NCI-H1048 (cell line): ENCODE measurements at places on chromosomes 12 and 14.

GRCh38 chr14:57883061-57883460, 17.2 kb upstream of the SLC35F4 start:
- DNase-seq, result no peak

DNA sequence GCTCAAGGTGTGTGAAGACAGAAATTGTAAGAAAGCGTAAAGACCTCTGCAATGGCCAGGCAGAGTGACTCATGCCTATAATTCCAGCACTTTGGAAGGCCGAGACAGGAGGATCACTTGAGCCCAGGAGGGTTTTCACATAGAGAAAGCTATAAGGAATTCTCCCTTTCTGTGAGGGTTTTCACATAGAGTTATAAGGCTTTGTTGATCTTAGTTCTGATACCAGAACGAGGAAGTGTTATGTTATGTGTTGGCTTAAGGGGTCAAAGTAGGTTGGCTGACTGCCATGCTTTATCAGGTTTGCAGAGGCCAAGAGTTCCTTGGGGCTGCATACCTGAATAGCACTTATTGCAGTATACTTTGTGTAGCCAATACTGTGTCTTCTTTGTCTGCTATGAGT, 139.1 kb downstream of the ERC1 start:
- DNase-seq, result no peak

DNA sequence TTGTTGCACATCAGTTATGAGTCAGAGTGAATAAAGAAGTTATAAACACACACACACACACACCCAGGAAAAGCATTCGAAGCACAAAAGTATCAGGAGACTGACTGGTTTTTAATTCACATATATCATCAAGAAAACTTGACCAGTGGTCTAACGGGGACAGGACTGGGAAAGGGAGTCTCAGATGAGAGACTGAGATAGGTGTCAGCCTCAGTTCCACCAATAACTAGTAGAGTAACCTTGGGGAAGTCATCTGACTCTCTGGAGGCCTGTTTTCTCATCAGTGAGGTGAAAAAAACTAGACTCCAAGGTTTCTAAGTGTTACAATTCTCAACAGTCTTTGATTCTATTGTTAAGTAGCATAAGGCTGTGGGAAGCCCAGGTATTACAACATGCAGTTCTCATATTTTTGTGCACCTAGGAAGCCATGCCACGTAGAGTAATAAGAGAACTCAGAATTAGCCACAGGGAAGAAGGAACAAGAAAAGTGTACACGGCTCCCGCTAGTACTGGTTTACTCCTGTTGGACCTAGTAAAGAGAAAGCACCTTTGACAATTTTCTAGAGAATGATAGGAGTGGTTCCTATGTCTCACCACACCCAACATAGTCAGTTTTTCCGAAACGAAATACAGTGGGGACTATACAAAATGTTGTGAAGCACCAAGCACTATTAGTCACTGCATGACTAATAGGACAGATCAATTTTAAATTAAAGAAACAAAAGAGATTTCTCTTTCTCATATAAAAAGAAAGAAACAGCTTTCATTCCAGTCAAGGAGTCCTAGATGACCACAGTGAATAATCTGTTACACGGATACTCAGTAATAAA, 5.0 kb downstream of the PPTC7 start:
- DNase-seq, result no peak

DNA sequence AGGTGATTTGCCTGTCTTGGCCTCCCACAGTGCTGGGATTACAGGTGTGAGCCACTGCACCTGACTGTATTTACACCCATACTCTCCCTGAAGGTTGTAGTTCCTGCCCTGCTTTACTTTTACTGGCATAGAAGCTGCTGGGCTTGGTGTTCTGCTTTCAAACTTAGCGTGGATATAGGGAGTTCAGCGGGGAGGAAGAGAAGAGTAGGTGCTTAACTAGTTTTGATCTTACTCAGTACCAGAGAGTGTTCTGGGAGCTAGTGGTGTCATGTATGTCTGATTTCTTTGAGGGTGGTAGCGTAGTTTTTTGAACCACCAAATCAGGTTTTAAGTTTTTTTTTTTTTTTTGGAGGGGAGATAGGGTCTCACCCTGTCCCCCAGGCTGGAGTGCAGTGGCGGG, 13.8 kb downstream of the RCOR1 start:
- DNase-seq, result no peak

DNA sequence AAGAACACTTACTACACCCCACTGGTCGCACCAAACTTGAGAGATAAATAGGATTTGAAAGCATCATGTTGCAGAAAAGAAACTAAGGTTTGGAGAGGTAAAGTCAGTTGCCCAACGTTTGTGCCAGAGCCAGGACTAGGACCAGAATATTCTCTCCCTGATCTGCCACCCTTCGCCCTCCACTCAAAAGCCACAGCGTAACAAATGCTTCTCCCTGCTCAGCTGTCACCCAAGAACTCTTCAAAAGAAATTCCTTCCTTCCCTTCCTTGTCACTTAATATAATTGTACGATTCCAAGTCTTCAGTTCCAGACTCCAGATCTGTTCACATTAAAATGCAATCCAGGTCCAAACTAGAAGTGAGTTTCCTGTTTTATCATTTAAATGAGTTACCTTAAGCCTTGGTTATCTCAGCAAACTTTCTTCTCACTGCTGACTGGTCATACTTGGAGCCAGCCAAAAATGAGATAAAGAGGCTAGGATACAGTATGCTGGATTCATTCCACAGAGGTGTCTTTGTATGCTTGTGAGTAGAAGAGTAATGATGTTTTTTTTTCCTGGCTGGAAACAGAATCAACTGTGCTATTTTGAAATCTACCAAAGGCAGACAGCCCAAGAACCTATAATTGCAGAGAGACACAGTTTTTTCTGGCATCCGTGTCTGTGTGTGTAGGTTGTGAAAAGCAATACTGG, 12.8 kb upstream of the PPFIBP1 start:
- no peak for DNase-seq

DNA sequence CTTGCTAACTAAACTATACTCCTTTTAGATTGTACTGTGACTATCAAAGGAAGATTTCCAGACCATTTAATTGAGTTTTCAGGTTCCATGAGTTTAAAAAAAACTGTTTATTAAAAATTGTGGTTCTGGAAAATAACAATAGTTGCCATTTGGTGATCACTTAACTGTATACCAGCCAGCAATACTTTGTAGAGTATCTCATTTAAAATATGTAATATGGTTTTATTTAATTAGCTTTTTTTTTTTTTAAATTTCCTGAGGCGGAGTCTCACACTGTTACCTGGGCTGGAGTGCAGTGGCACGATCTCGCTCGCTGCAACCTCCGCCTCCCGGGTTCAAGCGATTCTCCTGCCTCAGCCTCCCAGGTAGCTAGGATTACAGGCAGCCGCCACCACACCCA, 7.4 kb downstream of the MARK3 start:
- DNase-seq, result no peak

DNA sequence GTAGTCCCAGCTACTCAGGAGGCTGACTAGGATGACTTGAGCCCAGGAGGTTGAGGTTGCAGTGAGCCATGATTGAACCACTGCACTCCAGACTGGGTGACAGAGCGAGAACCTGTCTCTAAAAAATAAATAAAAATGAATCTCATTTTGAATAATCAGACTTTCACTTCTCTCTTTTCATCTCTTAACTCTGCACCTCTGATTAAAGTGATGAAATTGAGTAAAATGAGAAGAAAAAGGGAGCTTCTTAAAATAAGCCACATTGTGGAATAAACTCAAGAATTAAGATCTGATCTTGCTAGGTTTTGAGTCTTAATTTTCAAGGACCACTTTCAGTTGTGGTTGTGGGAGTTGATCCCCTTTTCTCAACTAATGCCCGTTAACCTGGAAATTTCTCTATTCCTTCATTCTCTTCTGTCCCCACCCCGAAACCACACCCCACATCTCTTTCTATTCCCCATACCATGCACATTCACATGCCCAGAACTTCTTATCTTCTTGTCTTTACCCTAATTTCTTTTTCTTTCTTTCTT, 70.9 kb upstream of the ETV6 start:
- DNase-seq, result no peak

DNA sequence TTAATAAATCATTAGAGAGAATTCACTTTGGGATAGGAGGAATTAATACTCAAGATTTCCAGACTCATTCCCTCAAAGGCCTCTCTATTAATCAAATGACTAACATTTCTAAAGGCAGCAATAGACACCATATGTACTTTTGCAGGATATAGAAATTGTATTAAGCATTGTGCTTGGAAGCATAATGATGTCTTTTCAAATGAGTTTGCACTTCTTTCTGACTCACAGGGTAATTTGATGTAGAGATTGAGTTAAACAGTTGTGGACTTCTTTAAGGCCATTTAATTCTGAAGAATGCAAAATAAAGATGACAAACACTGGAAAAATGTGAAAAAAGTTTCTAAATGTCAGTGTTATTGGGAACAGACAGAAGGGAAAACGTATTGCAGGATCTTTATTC, 63.4 kb upstream of the CSRP2 start:
- DNase-seq, result no peak

GRCh38 chr12:27899151-27899661, 73.3 kb downstream of the PTHLH start:
- no peak for DNase-seq

DNA sequence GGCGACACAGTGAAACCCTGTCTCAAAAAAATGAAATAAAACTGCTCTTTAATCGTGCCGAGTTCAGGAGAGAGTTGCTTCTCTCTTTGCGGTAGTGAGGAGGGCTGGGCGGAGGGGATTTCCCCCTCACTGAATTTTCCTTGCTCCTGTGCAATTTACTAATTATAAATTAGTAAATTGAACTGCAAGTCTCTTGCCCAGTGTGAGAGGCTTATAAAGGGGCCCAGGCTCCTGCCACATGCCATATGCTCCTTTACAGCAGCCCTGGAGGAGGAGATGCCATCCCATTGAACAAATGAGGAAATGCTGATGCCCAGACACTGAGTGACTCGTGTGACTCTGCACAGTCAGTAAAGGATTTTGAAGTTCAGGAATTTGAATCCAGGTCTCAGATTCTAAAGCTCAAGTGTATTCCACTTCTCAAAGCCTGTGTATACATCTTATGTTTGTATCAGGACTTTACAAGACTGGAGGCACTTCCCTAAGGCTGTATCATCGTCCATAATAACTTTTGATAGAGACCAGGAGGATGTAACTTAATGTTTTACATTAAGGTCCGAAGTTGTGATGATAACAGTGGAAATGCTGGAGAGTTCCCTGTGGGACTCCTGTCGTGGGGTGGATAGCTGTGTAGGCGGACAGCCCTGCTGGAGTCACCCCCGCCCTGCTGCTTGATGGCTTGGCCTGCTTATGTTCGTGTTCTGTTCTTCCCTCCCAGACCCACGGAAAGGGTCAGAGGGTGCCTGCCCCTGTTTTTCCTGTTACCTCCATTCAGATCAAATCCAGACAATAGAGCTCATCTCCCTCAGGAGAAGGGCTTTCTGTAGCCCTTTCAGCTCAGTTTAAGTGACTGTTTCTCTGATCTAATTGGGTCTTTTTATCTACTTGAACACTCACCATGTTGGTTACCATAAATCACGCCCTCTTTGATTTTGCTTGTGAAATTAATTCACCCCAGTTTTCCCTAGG, 13.9 kb downstream of the PELI2 start:
- no peak for DNase-seq

DNA sequence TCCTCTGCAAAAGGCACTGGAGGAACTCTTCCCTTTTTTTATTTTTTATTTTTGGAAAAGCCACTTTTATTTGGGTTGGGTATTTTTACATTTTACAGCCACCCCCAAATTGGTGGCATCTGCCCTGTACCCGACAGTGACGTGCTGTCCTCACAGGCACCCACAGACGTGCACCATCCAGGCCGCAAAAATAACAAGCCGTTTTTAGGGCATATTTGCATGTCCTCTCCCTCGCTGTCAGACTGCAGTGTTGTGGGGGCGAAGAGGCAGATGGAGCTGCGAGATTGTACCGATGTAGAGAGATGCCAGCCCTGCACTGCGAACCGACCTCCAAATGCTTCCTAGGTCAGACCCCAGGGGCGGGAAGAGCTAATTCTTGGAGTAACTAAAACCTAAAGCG, 12.2 kb downstream of the JDP2 start:
- no peak for DNase-seq

- DNase-seq, result no peak
Observed at GRCh38 chr12:2879853-2880252, 2.8 kb downstream of the RHNO1 start.

DNA sequence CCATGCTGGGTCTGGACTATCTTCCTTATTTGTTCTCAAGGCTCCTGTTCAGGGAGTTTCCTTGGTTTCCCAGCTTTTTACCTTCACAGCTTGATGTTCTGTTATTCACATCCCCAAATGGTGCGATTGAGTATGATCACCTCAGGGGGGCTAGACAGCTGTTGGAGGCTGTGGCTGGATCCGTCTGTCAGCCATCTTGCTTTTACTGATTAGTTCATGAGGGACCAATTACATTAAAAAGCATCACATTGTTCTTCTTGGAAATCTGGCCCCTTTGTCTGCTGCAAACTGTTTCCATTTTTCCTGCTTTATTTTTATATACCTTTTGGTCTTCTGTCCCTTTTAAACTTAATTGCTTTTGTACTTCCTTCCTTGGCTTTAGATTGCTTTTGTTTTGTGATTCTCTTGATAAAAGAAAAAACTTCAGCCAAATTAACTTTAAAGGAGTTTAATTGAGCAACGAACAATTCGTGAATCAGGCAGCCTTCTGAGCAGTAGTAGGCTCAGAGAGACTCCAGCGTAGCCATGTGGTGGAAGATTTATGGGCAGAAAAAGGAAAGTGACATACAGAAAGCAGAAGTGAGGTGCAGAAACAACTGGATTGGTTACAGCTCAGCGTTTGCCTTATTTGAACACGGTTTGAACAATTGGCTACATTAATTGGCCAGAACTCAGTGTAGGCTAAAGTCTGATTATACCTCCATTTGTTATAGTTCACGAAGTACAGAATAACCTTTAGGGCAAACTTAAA, 208.7 kb downstream of the AEBP2 start:
- no peak for DNase-seq

GRCh38 chr14:65491274-65491673, 78.7 kb downstream of the FUT8 start:
- no peak for DNase-seq

DNA sequence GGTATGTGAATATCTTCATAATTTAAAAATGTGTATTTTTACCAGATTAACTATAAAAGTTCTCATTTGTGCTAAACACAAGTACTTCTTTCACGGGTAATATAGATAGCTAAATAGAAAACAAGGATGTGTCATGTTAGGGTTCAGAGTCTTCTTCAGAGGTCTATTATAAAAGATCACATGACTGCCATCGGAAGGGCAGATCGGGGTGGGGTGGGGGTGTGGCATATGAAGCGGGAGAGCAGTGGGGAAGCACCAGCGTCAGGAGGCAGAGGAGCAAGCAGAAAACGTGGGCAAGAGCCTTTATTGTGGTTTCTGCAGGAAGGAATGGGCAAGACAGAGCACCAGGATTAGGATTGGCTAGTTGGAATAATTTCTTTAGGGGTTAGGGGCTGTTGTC, 63.7 kb upstream of the DNM1L start:
- no peak for DNase-seq

GRCh38 chr14:102500158-102500662, 9.4 kb downstream of the ANKRD9 start:
- no peak for DNase-seq

GRCh38 chr12:121933522-121934308, 15.3 kb downstream of the CFAP251 start:
- no peak for DNase-seq

GRCh38 chr14:51938821-51939220, 50.5 kb upstream of the RTRAF start:
- DNase-seq, result no peak

- DNase-seq, result no peak
Observed at GRCh38 chr12:59041241-59042121, 121.2 kb upstream of the LRIG3 start.

GRCh38 chr12:50442178-50442908, 41.7 kb downstream of the LARP4 start:
- no peak for DNase-seq
